ENCODE measurements at places on chromosomes 16 and 17. TPM values are rescaled to one million over a fixed set of nuclear protein-coding genes. Genes with fewer than 3 reads are reported as not detected.
A peak's percentile ranks its signal among the peaks of the same experiment; 100 is the strongest.

SCGB1C2 gene
- not detected for total RNA-seq

TMC5 gene
- not detected for total RNA-seq

GAS2L2 gene
- total RNA-seq = 0.05 TPM

NPIPA2 gene
- not detected for total RNA-seq

FAHD1 gene
- total RNA-seq = 78.8 TPM

- DNase-seq = no peak
Observed at GRCh38 chr16:75552951-75553350, 3.1 kb downstream of the TMEM231 start.

DNA sequence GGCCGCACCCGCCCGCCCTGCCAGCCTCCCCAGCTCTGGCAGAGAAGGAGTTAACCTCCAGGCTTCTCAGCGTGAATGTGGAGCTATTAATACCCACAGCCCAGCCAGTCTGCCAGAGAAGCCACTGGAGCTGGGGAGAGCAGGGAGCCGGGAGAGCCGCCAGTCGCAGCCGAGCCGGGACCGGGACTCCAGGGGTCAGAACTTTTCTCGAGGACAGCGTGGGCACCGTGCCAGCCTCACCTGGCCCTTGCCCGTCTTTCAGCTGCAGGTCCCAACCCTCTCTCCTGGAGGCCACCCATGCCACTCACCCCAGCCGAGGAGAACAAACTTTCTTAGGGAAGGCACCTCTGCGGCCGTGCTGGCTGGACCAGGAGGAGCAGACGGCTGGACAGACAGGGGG, 33.8 kb upstream of the SBK1 start:
- DNase-seq = no peak

DNA sequence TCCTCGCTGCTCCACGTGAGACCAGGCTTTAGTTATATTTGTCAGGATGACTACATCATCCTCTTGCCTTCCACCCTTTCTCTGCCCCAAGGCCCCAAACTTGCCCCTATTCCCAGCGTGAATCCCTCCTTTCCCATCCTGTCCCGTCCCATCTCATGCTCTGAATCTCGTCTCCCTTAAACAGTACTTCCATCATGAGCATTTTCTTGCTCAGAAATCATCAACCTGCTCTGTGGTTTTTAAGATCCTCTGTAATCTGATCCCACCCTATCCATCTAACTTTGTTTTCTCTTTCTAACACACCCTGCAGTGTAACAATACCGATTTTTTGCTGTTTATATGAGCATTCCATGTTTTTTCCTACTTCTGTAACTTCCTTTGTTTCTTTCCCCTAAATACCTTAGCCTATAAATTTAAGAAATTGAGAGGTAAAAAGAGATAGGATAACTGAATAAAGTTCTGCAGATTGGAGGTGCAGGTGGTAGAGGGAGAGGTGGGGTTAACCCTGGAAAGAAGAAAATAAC, 39.7 kb downstream of the MRTFB start:
- DNase-seq = no peak

DNA sequence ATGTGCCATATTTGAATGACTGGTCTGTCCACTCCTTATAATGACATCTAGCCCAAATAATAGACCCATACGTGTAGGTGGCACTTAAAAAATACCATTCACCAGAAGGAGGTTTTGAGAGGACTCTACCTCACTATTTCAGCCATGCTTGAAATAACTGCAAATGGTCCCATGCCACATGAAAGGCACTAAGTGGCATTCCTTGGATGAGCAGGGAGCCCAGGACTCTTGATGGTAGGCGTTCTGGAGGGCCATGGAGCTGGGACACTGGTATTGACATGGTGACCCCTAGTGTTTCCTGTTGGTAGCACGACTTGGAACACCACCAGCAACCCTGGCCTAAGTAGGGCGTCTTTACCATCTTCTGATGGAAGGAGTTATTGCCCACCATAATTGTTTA, 148.7 kb upstream of the ZFHX3 start:
- peak; percentile 68 for DNase-seq

TEX14 gene
- total RNA-seq = 2.7 TPM

DNA sequence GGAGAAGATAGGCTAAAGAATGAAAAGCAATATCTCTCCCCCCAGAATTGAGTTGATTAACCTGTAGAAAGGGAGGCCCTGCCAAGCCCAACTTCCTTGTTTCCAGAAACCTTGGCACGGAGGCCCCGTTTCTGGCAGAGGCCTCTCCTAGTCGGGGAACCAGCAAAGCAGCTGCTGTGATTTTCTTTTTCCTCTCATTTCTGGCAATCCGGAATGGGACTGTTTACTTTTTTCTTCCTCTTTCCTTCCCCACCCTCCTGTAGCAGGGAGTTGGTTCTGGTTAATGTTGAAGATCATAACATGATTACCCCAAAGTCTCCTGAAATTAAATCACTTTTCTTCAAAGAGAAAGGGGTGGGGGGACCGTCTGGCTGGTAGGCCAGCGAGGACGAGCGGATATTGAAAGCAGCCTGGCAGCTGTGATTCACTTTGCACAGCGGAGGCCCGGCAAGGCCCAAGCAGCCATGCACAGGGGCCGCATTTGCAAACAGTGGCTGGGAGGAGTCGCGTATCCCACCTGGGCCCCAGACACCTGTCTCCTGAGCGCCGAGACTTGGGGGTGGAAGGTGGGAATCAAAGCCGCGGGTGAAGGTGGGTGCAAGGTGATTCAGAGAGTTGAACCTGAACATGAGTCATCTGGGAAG, 51.5 kb downstream of the NTN1 start:
- DNase-seq = no peak

GRCh38 chr16:86707581-86707980, 129.2 kb downstream of the FOXL1 start:
- no peak for DNase-seq

KRTAP1-5 gene
- not detected for total RNA-seq

SLFN12 gene
- 7.7 TPM for total RNA-seq

DNA sequence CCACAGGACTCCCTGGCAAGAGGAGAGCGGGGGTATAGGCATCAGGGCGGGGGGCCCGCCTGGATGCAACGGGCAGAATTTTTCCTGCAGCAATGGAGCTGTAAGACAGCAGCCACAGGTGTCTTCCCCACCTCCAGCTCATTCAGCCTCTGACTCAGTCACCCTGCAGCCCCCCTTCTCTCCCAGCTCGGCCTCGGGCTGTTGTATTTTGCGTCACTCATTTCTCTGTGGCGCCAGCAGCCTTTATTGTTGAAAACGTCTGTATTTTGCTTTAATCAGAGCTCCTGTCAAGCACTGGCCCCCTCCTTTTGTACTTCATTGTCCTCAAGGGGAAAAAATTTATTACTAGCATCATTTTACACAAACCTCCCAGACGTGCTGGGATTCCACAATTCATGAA, 117.7 kb downstream of the WSCD1 start:
- peak; percentile 7 for DNase-seq

GRCh38 chr16:70777973-70778406, 23.0 kb downstream of the VAC14 start:
- peak; percentile 22 for DNase-seq

HEATR9 gene
- total RNA-seq = not detected

DNA sequence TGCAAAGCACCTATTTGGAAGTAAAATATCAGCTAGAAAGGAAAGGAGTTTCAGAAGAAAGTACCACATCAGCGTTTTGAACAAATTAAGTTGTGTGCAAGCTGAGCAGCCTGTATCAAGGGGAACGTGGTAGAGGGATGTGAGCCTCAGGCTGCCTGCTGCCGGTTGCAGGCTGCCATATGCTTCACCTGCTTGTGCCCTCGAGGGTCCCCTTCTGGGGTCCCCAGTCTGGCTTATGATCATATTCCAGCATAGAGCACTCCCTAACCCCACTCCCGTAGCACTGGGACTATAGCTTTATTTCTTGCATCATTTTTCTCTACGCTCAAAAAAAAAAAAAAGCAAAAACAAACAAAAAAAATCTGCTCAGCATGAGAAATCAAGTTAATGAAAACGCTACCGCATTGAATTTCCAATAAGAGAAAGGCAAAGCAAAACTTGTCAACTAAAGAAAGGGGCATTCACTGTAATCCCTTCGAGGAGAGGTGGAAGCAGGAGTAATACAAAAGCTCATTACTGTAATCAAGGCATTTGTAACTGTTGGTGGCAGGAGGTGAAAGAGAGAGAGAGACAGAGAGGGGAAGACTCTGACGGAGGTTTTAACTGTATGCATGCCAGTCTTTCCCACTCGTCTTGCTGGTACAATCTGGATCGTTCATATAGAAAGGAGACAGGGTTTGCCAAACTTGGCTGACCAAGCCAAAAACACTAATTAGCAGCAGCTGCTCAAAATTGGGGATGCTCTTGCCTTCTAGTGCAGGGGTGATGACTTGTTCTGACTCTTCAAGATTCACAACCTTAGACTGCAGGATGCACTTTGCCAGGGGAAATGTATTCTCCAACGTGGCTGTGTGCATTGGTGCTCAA, 258.2 kb upstream of the HSBP1 start:
- DNase-seq = no peak

USP43 gene
- total RNA-seq = 0.84 TPM

DNA sequence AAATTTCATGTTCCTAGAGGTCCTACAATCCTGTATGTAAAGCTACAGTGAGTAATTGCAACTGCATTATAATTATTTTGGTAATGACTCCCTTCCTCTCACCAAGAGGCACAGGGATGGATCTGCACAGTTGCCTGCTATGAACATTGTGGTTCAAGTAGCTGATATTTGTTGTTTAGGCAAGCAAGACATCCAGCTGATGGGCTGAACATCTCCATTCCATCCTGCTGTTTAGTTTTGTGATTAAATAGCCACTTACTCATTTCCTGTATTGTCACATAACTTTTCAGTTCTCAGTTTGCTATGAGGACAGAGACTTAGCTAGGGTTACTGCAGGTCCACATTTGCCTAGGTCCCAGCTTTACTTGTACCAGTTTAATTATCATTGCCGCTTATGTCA, 181.2 kb upstream of the TBX2 start:
- peak; percentile 66 for DNase-seq

DNA sequence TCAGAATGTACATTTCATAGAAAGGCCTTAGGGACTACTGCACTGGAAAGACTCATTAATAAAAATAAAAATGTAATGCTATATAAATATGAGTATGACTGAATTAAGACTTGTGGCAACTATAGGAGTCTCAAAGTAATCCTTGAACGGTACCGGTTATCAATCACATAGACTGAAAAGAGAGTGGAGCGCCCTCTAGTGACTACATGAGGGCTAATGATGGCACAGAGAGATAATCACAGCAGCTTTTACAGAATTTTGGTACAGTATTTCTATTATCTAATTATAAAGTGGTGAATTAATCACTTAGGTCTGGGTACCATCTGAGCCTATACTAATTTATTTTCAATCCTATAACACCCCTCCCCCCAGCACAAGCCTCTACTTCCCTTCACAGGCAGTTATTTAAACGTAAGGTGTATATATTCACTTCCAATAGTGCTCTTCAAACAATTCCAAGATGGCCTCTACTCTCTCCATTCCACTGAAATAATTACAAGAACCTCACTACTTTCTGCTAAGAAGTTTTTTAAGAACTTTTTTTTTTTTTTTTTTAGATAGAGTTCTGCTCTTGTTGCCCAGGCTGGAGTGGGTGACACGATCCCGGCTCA, 40.7 kb upstream of the ANKFY1 start:
- DNase-seq = no peak

- DNase-seq = no peak
Observed at GRCh38 chr17:81599719-81600486, 37.0 kb downstream of the NPLOC4 start.

- DNase-seq = no peak
Observed at GRCh38 chr17:27824745-27825144, 24.4 kb upstream of the NOS2 start.

- no peak for DNase-seq
Observed at GRCh38 chr16:89482150-89482816, 8.1 kb downstream of the ANKRD11 start.

GRCh38 chr17:82267575-82268379, 5.7 kb downstream of the CSNK1D start:
- peak; percentile 90 for DNase-seq

ANKFY1 gene
- 15.2 TPM for total RNA-seq

GRCh38 chr16:50702725-50703124, 9.3 kb downstream of the NOD2 start:
- peak; percentile 17 for DNase-seq

SPNS2 gene
- total RNA-seq = 0.27 TPM

GRCh38 chr16:88489163-88489741, 36.2 kb downstream of the ZFPM1 start:
- DNase-seq = no peak

GRCh38 chr16:64983963-64984362, 137.9 kb downstream of the CDH11 start:
- DNase-seq = peak; percentile 54

TADA2A gene
- total RNA-seq = 28.8 TPM

IGF2BP1 gene
- total RNA-seq = 18.6 TPM

DNA sequence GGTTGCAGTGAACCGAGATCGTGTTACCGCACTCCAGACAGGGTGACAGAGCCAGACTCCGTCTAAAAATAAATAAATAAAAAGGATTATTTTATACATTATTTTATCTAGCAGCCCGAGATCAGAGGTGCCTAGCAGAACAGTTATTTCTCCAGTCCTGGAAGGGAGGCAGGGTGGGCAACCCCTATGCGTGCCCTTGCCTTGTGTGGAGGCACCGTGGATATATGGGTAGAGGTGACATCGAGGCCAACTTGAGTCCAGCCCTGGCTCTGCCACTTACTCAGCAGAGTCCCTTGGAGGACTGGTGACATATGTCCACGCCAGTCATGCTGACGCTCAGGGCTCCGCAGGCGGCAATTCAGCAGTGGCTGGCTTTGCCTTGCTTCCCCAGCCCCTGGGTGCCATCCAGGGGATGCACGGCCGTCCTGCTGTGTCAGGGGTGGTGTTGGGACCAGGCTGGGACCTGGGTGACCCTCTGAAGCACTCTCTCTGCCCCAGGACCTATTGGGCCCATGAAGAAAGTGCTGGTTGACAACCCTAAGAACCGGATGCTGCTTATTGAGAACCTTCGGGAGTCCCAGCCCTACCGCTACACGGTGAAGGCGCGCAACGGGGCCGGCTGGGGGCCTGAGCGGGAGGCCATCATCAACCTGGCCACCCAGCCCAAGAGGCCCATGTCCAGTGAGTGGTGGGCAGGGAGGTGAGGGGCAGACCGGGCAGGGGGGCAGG, 13.2 kb downstream of the GALK1 start:
- no peak for DNase-seq

DNA sequence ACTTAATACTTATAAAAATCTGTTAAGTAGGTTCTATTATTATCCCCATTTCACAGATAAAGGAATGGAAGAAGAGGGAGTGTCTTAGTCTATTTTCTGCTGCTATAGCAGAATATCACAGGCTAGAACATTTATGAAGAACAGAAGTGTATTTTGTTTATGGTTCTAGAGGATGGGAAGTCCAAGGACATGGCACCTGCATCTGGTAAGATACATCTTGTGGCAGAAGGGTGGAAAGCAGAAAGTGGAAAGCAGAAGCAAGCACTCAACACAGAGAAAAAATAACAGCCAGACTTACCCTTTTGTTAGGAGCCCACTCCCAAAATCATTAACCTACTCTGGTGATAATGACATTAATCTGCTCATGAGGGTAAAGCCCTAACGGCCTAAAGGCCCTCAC, 422.4 kb downstream of the NPIPA8 start:
- no peak for DNase-seq

CDRT15L2 gene
- total RNA-seq = not detected

CCL23 gene
- not detected for total RNA-seq

ANKS3 gene
- 24.8 TPM for total RNA-seq

GRCh38 chr17:22303096-22303495, 610.8 kb downstream of the KCNJ18 start:
- DNase-seq = no peak

- DNase-seq = no peak
Observed at GRCh38 chr16:61797296-61797795, 238.9 kb downstream of the CDH8 start.

DPEP3 gene
- total RNA-seq = not detected

- no peak for DNase-seq
Observed at GRCh38 chr17:55168958-55169687, 95.6 kb upstream of the HLF start.

GRCh38 chr17:14321476-14321949, 20.6 kb downstream of the HS3ST3B1 start:
- peak; percentile 32 for DNase-seq

All from HT1080 (cell line).